Ammon's horn (tissue), 1 donor: ENCODE measurements at places on chromosomes 2 and 18.

DNA sequence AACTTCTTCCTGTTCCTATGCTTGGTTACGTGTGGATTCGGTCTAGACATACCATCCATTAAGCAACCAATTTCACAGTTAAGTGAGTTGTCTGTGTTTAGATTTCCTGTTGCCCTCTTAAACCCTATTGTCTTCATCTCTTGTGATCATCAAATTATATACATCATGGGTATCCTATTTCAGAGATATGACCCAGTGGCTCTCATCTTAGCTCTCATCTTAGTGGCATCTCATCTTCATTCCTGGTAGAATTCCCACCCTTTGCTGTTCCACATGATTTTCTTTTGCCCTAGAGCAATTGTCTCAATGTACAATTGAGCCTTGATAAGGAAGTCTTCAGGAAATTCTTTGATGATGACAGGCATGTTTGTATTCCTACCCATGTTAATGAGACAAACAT, 29.4 kb upstream of the FN1 start:
- no peak for DNase-seq

DNA sequence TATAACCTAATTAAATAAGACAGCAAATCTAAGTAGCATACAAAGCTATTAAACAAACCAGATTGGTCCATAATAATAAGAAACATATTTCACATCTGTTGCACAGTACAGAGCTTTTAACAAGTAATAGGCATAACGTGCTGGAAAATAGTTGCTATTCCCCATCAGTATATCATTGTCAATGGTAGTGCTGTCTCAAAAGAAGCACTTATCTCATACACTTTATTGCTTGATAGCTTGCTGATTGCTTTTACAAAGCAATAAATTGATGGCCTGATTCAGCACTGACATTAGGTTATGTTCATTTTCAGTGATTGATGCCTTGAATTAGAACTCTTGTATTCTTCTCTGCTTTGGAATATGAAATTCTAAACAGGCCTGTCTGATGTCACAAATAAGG, 641.7 kb downstream of the CBLN2 start:
- DNase-seq: no peak

DNA sequence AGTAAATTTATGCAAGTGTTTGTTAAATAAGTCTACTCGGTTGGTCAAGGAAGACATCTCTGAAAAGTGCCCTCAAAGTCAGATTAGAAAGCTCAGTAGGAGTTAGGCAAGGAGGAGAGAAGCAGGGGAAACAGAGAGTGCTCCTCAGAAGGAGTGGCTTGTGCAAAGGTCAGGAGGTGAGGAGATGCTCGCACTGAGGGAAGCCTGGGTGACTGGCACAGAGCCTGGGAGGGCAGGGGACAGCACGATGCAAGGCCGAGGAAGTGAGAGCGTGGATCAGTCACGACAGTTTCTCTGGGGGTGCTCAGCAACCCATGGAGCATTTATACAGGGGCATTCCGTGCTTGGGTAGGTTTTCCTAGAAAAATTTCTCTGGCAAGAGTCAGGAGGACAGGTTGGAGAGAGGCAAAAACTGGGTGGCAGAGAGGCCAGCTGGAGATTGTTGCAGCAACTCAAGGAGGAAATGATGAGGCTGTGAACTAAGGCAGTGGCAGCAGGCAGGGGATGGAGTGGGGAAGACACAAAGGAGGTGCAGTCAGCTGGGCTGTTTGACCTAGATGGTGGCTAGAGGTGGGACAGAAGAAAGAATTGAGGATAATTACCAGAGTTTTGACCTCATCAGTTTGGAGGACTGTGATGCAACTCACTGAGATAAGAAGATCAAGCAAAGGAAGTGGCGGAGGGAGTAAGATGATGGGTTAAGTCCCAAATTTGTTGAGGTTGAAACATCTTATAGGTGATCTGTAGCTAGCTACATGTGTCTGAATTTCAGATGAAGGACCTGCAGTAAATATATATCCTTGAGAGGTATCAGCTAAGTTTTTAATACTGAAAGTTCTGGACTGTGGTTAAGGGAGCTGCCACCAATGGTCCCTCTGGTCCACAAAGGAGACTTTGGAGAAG, 52.4 kb downstream of the BCL2 start:
- no peak for DNase-seq

DNA sequence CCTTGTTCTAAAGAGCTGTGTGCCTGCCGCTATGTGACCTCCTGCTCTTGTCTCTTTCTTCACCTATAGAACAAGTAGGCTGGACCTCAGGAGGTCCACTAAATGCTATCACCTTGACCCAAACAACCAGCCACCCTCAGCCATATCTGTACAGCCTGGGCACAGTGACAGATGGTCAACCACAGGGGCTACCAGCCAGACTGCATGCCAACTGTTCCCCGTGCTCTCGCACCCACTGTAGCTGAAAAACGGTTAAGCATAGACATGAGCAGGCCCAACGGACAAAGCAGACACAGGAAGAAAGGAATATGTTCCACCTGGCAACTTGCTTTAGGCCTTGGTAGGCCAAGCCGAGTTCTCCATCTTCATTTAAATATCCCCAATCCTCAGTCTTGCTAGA, 43.2 kb upstream of the ACAA2 start:
- no peak for DNase-seq

- peak; percentile 74 for DNase-seq
Observed at GRCh38 chr2:235765181-235765820, 271.5 kb downstream of the AGAP1 start.

DNA sequence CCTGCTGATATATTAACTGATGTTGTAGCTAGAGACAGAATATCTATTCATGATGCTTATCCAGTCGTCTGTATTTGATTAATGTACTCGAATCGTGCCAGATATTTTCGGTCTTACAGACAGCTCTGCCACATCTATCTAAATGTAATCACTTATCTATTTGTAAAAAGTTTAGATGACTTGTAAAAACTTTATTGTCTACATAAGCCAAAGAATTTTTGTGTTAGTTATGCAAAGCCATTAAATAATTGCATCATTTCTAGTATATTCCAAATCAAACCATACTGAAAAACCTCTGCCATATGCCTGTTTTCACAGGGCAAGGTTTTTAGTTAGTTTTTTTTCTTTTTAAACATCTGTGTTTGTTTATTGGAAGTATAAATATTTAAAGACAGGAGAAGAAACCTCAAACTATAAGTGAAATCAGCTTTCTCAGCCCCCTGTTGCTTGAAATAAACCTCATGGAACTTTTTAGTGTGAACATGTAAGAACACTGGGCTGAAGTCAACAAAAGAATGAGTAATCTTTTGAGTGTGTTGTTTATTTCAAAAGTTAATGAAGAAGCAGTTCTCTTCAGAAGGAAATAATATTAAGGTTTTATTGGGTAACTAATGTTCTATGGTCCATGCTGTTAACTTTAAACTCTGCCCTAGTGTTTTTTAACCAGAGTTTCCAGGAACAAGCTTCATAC, 657.6 kb upstream of the SYT4 start:
- no peak for DNase-seq

GRCh38 chr2:218074031-218074430, 5.0 kb downstream of the RUFY4 start:
- DNase-seq: no peak

DNA sequence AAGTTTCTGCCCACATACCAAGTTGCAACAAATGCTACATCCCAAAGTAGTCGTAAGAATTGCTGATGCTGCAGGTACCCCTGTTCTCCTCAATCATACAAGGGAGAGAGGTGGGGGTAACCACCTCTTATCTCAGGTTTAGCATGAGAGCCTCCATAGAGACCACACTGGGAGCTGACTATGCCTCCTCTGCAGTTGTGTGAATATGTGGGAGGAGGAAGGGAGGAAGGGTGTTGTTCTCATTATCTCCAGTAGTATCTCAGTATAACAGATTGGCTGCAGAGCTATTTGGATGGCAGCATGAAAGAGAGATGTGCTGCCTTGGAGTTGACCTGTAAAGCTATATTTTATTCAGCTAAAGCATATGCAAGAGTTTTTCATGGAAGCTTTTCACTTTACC, 690.7 kb downstream of the KCNJ3 start:
- DNase-seq: no peak

- no peak for DNase-seq
Observed at GRCh38 chr2:18125303-18125702, 246.8 kb downstream of the KCNS3 start.

DNA sequence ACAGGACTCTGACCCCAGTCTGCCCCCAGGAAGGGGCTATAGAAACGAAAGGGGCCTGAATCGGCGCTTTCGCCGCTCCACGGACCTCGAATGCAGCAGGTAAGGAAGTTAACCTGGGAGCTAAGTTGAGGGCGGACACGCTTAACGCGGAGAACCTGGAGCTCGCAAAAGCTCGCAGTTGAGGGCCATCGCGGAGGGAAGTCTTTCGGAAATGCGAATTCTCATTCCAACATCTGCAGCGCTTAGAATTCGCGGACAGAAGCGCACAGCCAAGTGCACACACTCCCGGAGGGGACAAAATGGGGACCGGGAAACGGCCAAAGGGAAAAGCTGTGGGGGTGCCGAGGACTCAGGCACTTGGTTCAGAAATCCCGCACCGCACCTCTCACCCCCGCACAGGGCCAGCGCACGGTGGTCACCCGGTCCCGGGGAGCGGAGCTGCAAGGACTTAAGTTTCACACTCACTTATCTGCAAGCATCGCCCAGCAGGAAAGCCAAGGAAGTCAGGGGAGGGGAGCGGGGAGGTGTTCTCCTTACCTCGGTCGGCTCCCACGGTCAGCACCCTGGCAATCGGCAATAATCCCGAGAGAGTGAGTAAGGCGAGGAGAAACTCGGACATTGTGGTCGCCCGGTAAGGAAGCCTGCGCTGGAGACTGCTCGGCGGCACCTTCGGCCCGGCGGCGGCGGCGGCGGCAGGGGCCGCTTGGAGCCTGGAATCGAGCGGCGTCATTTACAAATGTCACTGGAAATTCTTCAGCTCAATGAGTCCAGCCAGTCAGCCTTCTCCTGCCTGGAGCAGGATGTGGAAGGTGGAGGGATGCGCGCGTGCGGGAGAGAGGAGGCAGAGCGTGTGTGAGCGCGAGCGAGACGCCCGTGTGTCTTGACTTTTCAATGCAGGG, 456 bp downstream of the LRP1B start:
- peak; percentile 85 for DNase-seq

- no peak for DNase-seq
Observed at GRCh38 chr18:63000839-63001238, 285.5 kb downstream of the PHLPP1 start.

DNA sequence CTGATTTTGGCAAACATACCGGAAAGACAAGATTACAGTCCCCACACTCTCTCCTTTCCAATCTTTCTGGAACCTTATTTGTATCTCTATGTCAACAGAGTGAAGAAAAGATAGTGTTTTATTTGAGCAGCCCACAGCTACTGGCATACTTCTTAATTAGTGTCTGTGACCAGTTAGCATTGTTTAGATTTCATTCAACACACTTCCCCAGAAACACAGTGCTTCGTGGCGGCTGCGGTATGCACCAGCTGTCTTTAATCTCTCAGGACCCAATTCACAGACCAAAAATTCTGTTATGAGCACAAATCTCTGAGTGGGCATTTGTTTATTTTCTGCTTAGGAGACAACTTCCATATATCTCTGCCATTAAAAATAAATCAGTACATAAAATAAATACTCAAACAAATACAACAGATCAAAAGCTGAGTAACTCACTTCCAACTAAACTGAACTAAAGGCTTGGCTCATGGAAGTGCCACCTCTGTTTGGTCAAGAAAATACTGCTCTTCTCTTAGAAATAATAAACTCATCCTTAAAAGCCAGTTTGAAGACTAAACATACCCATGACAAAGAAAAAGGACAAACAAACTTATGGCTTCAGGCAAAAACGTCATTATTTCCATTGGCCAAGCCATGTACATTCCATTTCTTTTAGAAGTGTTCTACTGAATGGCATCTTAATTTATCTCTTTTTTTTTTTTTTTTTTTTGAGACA, 392.4 kb downstream of the TXNL1 start:
- no peak for DNase-seq

- no peak for DNase-seq
Observed at GRCh38 chr2:20977520-20978180, 66.2 kb downstream of the APOB start.

- DNase-seq: no peak
Observed at GRCh38 chr2:171345971-171346722, 87.6 kb downstream of the METTL8 start.

- no peak for DNase-seq
Observed at GRCh38 chr18:67788310-67789164, 272.0 kb upstream of the DSEL start.

GRCh38 chr2:231612109-231612455, 19.4 kb downstream of the TEX44 start:
- DNase-seq: no peak

DNA sequence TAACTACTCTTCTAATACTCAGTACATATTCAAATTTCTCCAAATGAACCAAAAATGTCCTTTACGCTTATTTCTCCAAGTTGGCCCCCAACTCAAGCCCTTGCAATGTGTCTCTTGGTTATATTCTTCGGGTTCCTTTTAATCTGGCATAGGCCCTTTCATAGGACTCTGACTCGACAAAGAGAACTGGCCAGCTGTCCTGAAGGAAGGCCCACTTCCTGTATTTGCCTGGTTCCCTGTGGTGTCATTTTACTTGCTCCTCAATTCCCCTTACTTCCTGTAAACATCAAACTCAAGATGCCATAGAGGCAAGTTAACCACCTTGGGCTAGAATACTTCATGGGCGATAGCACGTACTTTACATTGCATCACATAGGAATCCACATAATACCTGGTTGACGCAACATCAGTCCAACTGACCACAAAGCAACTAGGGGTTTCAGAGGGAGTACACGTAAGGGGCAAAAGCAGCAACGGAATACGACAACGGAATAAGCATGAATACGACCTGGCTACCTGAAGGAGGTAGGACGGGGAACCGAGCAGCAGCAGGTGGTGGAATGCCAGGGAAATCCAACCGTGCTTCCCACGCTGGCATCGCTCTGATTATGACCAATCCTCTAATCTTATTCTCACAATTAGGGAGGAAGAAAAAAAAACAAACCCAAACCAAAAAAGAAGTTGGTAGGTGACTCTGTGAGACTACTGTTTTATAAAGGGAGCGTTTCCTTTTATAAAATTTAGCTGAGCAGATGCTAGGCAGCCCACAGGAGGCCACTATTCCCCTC, 823 bp upstream of the GORASP2 start:
- DNase-seq: peak; percentile 3

GRCh38 chr2:55776479-55776878, 82.8 kb upstream of the PNPT1 start:
- no peak for DNase-seq

GRCh38 chr2:73175663-73176204, 26.6 kb upstream of the NOTO start:
- DNase-seq: peak; percentile 48

DNA sequence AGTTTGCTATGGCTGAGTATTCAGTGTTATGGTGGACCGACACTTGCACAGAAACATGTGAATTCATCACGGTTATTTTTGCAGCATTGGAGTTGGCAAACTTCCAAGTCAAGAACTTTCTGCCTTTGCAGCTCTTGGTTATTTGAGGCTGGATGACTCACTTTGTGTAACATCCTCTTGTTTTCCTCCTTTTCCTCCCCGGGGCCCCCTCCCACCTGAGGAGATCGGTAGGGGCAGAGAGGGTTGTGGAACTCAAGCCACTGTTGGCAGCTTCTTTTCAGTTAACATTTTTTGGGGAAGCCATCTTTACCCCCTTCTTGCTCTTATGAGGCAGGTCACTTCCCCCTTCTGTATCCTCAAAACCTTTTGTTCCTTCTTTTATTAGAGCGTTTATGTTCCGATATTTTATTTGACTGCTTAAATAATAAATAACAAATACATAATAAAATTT, 48.6 kb downstream of the DDX1 start:
- peak; percentile 15 for DNase-seq
